NCI-H526 treated with DMSO at 0.1 percent for 48 hours (cell line): ENCODE measurements at places on chromosomes 12 and 14.

DNA sequence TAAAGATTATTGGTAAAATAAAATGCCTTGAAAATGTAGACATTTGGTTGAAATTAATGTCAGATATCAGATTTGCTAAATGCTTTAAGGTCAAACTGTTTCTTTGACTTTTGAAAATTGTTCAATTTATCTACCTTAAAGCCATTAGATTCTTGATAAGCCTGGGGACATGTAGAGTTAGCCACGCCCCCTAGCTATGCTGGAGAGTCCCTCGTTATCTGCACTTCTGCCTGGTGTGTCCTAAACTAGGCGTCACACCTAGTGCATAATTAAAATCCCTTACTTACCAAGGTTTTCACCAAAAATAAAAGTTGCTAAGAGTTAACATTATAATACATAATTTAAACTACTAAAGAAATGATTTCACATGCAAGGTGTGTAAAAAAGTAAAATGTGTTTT is 79.5 kb downstream of the EGLN3 start:
- DNase-seq = no peak

DNA sequence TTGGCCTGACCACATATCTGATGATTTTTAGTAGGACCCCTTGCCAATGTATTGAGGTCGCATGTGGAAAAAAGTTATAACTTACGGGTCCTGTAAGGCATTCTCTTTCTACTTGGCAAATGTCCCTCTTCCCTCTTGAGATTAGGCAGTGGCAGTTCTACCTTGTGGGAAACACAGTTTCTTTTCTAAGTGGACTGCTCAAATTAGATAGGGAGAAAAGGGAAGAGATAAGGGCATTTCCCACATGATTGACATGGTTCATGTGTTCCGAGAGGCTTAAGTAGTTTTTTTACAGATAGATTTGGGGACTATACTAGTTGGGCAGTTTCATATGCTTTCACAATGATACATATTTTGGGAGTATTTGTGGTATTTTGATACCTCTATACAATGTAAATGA is 154.7 kb downstream of the FBXL14 start:
- DNase-seq = no peak

DNA sequence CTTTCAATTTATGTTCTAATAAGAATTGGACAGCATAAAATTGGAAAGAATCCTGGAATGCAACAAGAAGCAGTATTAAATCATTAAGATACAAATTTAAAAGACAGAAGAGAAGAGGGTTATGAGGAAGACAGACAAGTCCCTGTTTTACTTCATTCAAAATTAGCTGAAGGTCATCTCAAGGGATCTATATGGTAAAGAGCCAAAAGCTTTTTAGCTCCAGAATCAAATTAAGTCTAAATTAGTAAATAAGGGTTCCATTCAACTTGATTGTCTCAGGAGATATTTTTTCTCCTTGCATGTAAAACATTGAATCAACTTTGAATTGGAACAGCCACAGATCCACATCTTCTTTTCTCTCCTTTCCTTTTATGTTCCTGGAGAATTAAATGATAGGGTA is 7.6 kb downstream of the CCDC196 start:
- DNase-seq = no peak

- no peak for DNase-seq
Measured at GRCh38 chr12:6752167-6752920, 597 bp downstream of the MLF2 start.

DNA sequence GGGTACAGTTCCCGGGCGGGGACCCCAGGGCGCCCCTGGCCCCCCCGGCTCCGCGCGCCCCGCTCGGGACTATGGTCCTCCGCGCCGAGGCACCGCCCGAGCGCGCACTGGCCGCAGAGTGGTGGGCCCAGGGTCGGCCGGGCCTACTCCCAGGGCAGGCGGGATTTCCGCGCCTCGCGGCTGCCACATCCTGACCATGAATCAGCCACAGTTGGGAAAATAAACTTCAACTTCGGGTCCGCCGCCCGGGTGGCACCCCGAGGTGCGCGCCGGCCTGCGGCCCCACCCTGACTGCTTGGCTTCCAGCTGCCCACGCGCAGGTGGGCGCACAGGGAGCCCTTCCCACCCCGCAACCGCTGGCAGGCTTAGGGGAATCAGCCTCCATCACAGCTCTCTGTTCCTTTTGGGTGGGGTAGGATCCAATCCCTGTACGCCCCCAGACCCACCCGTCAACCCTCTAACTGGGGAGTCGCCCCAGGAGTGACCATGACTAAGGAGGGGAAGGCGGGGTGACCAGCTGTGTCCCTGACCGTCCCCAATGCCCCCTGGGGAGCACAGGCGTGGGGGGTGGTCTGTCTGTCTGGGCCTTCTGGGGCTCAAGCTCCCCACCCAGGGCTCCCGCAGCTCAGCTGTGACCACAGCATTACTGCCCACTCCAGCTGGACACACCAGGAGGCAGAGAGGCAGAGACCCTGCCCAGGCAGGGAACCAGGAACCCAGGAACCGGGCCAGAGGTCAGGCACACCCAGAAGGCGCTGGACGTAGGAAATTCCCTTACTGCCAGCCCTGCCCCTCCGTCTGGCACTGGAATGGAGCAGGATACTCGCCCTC is 678 bp downstream of the INF2 start:
- no peak for DNase-seq

DNA sequence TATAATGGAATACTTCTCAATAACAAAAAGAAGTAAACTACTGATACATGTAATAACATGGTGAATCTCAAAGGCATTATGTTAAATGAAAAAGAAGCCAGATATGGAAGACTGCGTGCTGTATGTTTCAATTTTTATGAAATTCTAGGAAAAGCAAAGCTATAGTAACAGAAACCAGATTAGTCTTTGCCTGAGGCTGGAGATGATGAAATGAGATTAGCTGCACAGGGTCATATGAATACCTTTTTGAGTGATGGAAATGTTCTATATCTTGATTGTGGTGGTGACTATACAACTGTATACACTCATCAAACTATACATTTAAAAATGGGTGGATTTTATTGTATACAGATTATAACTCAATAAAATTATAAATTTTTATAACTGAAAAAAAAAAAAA is 113.5 kb downstream of the TMEM30B start:
- no peak for DNase-seq

DNA sequence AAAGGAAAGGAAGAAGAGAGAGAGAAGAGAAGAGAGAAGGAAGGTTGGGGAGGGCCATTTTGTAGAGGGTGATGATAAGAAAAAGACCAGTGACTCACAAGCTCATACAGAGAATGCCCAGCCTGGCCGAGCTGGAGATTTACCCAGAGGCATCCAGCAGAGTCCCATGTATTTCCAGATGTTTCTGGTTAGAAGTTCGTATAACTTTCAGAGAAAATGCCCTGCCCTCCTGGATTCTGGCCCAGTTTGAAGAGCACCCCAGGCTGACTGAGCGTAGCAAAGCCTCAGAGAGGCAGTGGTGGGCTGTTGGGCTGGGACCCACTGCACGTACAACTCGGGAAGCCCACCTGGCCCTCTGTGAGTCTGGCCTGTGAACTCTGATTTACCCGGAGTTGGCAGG is 221.8 kb downstream of the SLC41A2 start:
- DNase-seq = no peak

GRCh38 chr12:45458238-45458637 is 242.3 kb downstream of the ANO6 start:
- no peak for DNase-seq

GRCh38 chr12:72901685-72902084 is 629.5 kb downstream of the TRHDE start:
- no peak for DNase-seq

GRCh38 chr14:78184157-78184556 is 14.0 kb downstream of the NRXN3 start:
- no peak for DNase-seq

DNA sequence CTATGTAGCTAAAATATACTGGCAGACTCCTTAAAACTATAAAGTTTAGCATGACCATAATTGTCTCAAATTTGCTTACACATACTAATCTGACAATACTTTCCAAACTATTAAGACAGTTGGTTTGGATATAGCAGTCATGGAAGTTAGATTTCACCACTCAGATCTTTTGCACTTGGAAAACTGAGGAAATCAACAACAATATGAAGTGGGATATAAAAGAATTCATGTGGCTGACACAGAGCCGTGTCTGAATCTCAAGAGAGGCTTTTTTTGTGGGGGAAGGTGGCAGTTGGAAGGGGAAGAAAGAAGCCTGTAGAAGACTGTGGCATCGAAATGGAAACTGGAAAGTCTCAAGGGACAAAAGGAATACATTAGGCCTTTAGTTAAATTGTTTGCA is 166.6 kb upstream of the FLRT2 start:
- no peak for DNase-seq

- no peak for DNase-seq
Measured at GRCh38 chr12:56224954-56225353, 812 bp downstream of the NABP2 start.

DNA sequence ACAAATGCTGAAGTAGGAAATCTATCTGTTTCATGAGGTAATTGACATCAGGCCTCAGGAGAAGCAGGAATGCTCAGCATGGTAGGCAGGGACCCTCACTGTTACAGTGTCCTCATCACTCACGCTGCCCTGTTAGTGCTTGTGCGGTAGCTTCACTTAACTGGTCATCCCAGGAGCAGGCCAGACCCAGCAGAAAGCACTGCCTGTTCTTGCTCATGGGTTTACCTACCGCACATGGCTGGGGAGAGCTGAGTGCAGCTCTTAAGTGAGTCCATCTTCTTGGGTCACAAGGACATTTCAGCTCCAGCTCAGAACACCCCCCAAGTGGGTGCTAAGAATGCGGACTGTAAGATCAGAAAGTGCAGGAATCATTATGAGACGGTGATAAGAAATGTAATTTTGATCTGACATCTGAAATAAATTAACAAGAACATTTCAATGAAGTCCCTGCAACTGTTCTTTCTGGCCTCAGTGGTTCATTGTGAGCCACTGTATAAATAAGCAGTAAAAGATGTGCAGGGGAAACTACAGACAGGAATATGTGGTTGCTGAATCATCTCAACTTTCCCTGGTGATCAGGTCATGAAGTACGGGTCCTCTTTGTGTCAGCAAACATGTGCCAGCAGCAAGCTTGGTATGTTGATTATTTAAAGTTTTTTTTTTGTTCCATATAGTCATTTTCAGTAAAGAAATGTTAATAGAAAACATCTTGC is 757.7 kb upstream of the TMEM132C start:
- no peak for DNase-seq

- DNase-seq = no peak
Measured at GRCh38 chr14:101226603-101227425, 323.3 kb upstream of the RTL1 start.

DNA sequence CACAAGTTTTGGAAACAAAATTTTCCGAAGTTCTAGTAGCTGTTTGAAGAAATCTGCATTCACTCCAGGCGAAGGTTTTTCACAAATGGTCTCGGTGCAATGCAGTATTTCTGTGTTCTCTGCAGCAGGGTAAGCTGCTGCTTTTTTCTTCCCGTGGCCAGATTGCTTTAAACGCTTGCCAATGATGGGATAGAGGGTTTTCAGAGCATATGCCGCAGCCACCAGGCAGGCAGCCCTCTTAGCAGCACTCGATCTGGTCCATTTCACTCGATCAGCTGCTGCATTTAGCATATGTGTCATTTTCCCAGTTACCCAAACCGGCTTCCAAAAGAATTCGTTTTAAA is 315 bp downstream of the ABCD2 start:
- peak; percentile 54 for DNase-seq

DNA sequence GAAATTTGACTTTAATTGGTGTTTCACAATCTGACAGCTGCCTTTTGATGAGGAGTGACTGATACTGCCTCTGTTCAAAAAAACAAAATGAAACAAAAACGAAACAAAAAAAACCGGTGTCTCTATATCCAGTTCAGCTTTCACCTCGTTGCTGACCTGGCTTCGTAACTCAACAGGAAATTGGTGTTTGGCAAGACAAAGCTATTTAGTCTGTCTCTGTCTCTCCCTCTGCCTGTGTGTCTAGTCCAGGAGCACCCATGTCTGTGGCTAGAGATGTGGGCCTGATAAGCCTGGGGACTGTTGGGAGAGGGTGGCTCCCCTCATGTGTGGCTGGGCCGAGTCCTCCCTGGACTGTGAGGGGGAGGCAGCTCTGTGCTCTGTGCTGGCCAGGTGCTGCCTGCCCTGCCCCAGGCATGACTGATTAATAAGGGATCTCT is 11.3 kb downstream of the CACNA1C start:
- DNase-seq = peak; percentile 51

GRCh38 chr12:100491104-100491503 is 17.4 kb downstream of the NR1H4 start:
- no peak for DNase-seq

DNA sequence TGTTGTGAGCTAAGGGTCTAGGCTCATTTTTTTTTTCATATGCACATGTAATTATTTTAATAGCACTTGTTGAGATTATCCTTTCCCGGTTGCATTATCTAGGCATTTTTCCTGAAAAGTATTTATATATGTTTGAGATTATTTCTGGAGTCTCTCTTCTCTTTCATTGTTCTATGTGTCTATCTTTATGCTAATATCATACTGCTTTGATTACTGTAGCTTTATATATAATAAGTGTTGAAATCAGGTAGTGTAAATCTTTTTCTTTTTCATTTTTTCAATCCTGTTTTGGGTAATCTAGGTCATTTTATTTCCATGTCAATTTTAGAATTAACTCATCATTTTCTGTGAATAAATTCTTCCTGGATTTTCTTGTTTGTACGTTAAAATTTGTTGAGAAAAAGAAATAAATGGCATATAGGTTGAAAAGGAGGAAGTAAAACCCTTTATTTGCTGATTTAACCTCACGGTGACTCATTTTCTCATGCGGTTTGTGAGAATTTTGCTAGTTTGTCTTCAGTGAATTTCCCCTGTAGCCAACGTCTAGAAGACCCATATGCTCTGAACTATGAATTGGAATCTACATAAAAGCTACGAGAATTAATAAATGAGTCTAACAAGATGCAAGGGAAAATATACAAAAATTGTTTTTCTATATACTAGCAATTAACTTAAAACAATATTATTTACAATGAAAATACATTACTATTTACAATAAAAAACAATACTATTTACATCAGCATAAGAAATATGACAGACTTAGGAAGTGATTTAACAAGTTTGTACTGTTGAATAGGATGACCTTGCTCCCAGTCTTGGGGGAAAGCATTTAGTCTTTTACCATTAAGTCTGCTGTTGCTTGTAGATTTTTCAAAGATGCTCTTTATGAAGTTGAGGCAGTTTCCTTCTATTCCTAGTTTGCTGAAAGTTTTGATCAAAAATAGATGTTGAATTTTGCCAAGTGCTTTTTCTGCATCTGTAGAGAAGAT is 105.0 kb downstream of the SNAPC1 start:
- DNase-seq = no peak

GRCh38 chr12:54282949-54283593 is 2.5 kb downstream of the HNRNPA1 start:
- no peak for DNase-seq
